Bone marrow (tissue), 2 donors: ENCODE measurements at places on chromosomes 6 and 20.
A peak's percentile ranks its signal among the peaks of the same experiment; 100 is the strongest.

DNA sequence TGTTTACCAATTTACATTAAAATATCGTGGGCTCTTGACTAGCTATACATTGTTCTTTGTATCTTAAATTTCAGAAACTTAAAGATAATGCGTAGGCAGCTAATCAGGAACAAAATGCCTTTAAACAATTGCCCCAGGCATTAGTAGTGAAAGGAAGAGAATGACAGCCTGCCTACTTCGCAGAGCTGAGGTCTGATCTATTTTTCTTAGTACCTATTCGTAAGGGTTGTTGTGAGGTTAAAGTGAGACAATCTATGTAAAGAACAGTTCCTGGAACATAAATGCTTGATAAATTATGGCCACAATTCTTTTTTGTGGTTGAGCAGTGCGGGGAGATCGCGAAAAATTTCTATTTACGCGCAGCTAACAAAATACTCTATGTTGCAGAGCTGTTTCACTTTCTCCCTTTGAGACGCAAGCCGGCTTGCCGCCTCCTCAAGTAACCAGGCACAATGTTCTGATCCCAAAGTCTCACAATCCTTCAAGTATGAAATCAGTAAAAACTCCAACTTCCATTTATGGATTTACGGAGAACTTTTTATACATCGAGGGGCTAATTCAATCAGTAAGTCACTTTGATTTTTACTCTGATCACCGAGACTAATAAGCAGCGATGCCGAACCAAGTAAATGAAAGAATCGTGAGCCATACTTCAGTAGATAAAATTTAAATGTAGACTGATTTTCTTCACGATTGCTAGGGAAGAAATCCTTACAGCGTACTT, 878 bp upstream of the PNRC1 start:
- peak; percentile 55 for DNase-seq

DNA sequence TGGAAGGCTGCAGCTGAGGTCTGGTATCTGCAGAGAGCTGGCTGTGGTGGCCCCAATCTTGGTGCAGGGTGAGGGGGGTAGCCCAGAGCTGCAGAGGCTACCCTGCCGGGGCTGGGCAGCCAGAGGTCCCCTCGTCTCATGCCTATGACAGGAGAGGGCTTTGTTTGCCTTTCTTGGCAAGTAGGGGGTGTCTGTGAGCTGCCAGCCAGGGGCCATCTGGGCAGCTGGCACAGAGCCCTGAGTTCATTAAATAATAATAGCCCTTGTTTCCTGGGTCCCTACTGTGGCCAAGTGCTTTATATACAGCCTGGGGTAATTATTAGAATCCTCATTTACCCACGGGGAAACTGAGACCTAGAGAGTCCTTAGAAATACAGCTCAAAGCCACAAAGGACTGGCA, 66.6 kb downstream of the EZR start:
- DNase-seq: no peak

DNA sequence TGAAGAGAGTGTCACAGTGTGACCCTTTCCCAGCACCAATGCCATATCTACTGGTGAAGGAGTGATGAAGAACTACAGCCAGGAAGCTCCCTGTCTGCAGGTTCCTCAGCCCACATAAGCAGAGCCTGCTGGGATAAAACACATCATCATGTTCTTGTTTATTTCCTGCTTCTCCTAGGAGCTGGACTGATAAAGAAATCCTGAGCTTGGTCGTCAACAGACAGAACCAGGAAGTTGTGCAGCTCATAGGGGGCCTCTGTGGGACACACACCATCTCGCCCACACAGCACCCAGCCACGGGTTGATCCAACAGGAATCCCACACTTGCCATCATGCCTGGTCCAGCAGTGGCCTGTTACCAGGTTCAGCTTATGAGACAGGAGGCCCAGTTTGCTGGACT, 2.8 kb upstream of the CSTL1 start:
- no peak for DNase-seq

- no peak for DNase-seq
These were observed 125.2 kb upstream of the EYA4 start for GRCh38 chr6:133115946-133116345.

GRCh38 chr20:20452254-20452676, 84.4 kb downstream of the INSM1 start:
- peak; percentile 16 for DNase-seq

DNA sequence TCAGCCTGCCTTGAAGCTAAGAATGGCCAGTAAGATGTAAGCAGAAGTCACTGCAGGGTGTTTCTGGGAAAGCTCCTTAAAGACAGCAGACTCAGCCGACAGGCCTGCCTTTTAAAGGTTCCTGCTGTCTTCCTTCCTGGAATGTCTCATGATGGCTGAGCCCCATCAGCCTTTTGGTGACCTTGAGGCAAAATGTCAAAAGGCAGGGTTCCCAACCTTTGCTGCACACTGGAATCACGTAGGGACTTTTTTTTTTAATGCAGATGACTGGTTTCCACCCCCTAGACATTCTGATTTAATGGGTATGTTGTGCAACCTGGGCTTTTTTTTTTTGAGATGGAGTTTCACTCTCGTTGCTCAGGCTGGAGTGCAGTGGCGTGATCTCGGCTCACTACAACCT, 11.6 kb downstream of the MDGA1 start:
- no peak for DNase-seq

DNA sequence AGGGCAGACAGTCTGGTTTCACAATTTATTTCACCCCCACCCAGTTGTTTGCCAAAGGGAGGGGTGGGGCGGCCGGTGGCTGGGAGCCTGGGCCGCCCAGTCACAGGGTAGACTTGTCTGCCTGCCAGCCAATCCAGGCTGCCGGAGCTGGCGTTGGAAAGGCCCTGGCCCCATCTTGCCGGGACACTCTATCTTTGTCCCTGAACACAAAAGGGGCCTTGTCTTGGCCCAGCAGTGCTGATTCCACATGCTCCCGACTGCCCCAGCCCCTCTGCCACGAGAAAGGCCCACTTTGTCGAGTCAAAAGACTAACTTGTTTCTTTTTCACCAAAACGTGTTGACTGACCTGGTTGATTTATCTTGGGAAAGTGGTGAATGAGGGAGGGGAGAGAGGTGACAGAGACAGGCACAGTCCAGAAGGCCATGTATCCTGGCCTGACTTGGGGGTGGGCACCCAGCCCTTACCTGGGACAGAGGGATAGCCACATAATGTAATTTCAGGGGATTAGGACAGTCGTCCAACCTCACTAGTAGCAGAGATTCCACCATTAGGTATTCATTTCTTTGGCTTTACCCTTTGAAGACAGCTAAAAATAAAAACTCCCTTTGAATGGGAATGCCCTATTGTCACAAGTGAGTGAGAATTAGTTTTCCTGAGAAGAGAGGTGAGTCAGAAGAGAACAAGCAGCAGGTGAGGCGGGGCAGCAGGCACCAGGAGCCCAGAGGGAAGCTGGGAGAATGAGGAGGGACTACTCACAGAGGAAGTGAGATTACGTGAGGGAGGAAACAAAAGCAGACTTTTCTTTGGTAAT, 67.0 kb upstream of the SIRPA start:
- no peak for DNase-seq

- no peak for DNase-seq
These were observed 49.0 kb downstream of the STK35 start for GRCh38 chr20:2150660-2151059.
